RPMI7951 (cell line): ENCODE measurements at places on chromosomes 13 and 19.

DNA sequence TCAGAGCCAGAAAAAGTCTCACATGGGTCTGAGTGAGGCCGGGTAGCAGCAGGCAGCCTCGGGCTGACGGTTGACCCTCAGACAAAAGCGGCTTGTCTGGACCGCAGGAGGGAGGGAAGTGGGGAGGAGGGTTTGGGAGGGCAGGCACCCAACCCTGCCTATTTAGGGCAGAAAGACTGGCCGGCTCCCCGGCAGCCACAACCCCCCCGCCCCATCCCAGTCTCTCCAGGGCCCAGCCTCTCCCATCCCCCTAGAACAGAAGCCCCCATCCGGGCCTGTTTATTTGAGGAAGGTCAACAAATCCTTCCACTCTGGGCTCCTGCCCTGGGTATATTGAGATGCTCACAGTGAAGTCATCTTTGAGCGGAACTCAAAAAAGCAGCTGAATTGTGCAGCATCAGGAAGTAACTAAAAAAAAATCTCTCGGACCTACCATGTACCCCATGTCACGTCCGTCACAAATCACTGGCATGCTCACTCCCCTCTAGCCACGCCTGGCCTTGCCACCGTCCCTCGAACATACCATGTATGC lies 6.3 kb downstream of the DACT3 start:
- DNase-seq = no peak

GRCh38 chr13:45205124-45205523 lies 4.3 kb upstream of the KCTD4 start:
- DNase-seq = no peak

DNA sequence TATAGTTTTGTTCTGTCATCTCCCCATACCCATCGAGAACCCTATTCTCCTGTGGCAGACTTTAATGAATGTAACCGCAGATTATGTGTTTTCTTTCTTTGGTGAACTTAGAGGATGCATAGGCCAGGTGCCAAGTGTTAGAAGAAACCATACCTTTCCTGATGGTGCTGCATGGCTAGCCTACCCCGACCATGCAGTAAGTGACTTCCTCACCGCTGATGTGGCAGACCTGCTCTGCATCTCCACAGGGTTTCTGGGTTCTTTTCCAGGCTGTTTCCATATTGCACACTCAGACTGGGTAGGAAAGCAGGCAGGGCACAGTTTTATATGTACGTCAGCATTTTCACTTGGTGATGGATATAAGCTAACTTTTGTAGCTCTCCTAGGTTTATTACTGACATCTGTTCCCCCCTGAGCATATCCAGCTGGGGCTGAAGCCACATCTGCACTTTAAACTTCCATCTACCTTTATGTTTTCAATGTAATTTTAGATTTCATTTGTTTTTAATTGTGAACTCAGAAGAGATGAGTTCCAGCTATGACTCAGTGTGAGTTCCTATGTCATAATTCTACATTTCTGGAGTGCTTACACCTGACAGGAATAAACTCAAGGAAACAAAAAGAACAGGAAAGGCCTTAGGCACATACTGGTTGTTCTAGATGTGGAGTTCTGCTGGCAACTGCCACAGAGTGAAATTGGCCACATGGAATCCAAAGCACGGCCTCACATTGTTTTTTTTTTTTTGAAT lies 42.3 kb downstream of the LRCH1 start:
- peak; percentile 69 for DNase-seq

DNA sequence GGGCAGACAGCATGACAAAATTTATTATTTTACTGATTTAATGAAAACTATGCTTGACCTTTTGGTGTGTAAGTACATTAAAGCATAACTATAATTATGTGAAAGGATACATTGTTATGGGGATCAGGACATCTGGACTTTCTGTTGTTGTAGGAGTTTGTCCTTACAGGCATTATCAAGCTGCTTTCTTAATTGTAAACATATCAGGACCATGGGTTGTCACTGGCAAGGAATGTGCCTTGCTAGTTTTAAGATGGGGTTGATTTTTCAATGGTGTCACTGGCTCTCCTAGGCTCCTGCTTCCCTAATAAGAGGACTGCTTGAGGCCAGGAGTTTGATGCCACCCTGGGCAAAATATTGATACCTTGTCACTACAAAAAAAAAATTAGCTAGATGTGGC lies 32.6 kb downstream of the KBTBD6 start:
- no peak for DNase-seq

GRCh38 chr19:6774821-6775707 lies 2.6 kb downstream of the VAV1 start:
- no peak for DNase-seq

DNA sequence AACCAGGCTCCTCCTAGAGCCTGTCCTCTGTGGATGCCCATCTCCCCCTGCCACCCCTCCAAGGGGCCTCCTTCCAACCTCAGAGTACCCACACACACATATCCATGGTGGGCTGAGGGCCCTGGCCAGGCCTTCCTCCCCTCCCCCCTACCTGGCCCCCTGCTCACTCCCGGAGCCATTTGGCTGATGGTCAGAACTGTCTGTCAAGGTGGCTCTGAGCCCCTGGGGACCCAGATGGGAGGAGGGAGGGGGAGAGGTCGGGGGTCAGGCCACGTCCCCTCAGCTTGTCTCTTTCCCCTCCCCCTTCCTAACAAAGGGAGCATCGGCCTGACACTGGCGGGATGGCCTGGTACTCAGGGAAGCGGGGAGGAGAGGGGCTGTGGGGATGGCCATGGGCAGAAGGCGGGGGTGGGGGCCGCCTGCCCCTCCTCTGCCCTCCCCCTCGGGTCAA lies 18.7 kb upstream of the POU2F2 start:
- DNase-seq = no peak

GRCh38 chr13:63297163-63297562 lies 1881.5 kb upstream of the PCDH20 start:
- no peak for DNase-seq

DNA sequence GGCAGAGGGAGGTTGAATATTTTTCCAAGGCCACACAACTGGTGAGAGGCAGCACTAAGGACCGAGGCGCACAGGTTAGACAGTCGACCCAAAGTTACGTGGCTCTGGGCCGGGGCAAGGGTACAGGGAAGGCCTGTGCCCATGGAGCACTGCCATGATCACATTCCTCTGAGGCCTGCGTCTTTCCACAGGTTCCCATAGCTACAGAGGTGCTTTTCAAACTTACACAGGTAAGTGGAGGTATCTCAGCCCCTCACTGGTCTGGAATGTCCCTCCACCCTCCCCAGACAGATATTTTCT lies 814 bp downstream of the ZNF211 start:
- DNase-seq = no peak

GRCh38 chr13:109694972-109695371 lies 91.4 kb downstream of the IRS2 start:
- no peak for DNase-seq

- peak; percentile 98 for DNase-seq
These were observed 64.9 kb downstream of the GADD45B start for GRCh38 chr19:2540646-2541454.

DNA sequence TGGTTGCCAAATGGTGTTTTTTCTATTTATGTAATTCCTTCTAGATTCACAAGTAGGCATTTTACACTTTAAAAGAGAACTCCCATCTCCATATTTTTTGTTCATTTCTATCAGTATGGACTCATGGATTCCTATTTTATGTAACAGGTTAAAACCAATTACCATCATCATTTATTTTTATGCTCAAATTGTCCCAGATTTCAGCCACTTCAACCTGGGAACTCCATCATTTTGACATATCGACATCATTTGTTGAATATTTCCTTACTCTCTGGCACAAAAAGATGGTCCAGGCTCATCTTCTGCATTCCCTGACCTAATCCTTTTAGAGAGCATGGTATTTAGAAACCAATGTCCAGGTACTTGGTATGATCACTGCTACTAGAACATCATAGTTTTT lies 79.9 kb downstream of the VWA8 start:
- no peak for DNase-seq

DNA sequence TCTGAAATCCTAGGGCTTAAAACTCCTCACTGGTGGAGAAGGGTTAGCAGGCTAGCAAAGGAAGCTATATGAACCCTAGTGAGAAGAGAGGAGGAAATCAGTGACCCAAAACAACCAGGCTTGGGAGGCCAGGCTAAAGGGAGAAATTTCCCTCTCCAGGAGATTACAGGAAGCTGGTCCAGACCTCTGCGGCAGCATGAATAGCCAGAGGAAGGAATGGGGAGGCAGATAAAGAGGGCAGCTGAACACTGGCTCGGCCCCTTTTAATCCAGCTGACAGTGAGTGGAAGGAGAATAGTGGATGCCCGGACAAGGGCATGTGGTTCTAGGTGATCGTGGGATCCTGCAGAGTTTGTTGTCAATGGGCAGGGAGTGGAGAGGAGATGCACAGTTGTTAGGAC lies 130.6 kb downstream of the COG6 start:
- no peak for DNase-seq

- DNase-seq = peak; percentile 24
These were observed 26.8 kb upstream of the ALOX5AP start for GRCh38 chr13:30708541-30708940.

DNA sequence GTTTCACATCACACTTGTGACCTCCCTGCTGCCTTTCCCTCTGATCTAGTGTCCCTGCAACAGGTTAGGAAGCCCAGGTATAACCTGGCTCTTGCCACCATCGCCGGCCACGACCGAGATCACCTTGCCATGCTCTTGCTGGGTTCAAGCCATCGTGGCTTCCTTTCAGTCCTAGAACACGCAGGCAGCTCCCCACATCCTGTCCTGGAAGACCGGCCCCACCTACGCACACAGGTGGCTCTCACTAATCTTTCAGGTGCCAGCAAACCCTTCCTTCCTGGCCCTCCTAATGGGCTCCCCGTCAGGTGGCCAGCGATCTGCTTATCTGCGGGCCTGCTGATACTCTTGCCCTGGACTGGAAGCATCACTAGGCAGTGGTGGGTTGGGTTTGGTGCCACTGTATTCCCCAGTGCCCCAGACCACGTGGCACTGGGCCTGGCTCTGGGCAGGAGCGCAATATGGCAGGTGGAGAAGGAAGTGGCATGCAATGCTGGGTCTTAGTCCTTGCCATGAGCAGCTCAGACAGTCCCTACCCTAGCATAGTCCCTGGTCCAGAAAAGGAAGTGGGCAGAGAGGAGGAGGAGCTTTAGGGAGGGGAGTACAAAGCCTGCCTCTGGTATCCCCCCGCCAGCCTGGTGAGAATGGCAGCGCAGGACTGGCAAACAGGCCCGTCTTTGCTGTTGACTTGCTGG lies 11.8 kb downstream of the PPP1R37 start:
- DNase-seq = no peak

DNA sequence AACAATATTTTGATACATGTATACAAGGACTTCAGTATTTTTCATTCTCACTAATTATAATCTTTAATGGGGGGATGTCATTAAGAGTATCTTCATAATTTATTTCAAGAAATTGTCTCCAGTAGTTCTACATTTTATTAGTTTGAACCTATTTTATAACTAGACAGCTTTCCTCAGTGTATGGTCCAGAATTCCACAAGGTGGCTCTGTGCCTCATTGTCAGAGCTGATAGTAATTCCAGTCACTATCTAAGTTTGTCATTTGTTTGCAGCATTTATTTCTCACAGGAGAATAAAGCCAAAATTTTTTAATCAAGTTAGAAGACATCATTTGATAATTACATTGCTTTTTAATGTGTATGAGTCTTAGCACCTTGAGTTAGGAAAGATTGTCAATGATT lies 1633.0 kb upstream of the PCDH20 start:
- DNase-seq = no peak

- no peak for DNase-seq
These were observed 26.4 kb downstream of the CYSLTR2 start for GRCh38 chr13:48679941-48680680.

- DNase-seq = no peak
These were observed 49.4 kb downstream of the ZNF536 start for GRCh38 chr19:30421571-30421970.

GRCh38 chr19:7801020-7801570 lies 28.9 kb upstream of the EVI5L start:
- DNase-seq = no peak

DNA sequence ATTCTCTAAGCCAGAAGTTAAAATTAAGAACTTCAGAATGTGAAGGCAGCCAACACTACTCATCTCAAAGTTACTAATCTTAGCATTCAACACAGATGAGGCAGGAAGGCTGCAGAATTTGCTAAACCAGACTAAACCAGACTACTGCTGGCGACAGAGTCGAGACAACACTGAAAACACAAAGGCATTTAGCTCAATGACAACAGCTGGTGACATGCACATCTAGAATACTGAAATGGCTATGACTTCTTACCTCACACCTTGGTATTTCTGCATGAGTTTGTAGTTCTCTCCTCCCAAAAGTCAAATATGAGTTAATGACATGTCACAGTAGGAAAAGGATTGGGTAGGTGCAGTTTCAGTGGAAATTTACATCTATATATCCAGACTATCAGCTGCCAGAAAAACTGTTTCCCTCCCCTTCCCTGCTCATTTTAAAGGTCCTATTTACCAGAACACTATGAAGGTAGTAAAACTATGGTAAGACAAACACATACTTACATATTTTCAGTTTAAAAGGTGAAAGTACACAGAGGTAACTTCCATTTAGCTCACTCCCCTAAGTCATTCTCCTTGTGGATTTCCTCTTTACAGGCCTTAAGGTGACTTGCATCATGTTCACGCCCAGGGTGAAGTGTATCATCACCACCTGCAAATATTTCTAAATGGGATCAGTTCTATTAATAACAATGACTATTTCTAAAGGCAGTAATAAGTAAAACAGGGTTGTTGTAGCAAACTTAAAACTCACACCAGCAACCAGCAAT lies 21.4 kb downstream of the FOXO1 start:
- no peak for DNase-seq

DNA sequence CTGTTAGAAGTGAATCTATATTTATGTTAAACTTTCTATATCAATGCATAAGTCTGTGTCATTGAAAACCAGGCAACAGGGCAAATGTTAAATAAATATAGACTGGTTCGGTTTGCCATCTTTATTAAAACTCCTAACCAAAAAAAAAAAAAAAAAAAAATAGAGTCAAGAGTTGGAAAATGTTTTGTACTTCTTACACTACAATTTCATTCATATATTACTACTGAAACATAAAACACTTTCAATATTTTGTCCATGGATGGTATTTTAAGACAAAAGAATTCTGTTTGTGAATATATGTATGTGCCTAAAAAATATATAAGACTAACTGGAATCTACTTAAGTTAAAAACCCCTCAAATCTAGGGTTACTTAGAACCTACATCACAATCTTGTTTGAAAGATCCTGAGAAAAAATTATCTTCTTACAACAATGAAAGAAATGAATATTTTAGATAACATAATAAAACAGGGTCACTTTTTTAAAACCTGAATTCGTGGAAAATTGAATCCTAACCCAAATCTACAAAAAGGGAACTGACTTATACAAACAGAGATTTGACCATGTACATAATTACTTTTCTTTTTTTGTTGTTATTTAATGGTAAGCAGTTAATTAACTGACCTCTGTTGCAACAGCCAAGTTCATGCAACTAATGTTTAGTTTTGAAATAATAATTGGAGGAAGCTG lies 5.1 kb downstream of the DACH1 start:
- no peak for DNase-seq

- DNase-seq = no peak
These were observed 43.4 kb downstream of the BICRA start for GRCh38 chr19:47652285-47652684.

DNA sequence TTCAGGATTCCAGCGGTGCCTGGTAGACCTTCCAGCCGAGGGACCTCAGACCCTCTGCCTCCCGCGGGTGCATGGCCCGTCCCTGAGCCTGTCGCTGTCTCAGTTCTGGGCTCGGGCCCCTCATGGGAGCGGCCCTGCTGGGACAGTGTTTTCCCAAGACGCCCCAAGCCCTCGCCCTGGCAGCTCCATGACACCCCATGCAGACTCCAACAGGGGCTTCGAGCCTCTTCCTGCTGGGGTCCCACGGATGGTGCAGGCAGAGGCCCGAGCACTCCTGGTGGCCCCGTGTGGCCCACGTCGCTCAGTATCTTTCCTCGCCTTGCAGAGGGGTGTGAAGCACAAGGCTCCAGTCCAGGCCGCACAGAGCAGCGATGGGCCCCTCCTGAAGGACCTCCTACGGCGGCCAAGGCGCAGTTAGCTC lies 88.8 kb upstream of the MCF2L start:
- DNase-seq = no peak
